Activated CD4-positive, alpha-beta T cell treated with anti-CD3 and anti-CD28 coated beads, Interleukin-2, amount 10 ng/mL, durations not matched to agents 7 days and 5 days (primary cell): ENCODE measurements at places on chromosomes 1 and 21.

GRCh38 chr1:25472471-25472870, 41.8 kb downstream of the MACO1 start:
- DNase-seq: no peak

GRCh38 chr1:21573971-21574465, 64.8 kb downstream of the ALPL start:
- DNase-seq: peak; percentile 22

GRCh38 chr1:104630567-104631149, 881.0 kb downstream of the AMY1C start:
- DNase-seq: no peak

- DNase-seq: no peak
Observed at GRCh38 chr1:34825455-34826091, 32.8 kb downstream of the GJA4 start.

- no peak for DNase-seq
Observed at GRCh38 chr1:55259911-55260609, 44.9 kb upstream of the USP24 start.

DNA sequence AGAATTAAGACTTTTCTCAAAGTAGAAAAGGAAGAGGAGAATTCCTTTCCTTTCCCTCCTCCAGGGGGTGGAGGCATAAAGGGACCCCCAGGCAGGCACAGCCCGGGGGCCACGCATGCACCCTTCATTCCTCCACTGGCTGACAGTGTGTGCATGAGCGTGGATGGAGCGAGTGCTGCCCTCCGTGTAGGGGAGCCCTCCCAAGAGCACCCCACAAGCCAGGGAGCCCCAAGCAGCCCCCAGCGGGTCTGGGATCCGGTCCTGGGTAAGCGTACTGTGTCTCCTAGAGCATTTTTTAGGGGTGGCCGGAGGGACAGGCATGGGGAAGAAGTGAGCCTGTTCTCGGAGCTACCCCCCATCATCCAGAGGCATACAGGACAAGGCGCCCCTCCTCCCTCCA, 120.5 kb downstream of the SIK1 start:
- no peak for DNase-seq

GRCh38 chr1:228276901-228277490, 69.2 kb downstream of the OBSCN start:
- DNase-seq: no peak

DNA sequence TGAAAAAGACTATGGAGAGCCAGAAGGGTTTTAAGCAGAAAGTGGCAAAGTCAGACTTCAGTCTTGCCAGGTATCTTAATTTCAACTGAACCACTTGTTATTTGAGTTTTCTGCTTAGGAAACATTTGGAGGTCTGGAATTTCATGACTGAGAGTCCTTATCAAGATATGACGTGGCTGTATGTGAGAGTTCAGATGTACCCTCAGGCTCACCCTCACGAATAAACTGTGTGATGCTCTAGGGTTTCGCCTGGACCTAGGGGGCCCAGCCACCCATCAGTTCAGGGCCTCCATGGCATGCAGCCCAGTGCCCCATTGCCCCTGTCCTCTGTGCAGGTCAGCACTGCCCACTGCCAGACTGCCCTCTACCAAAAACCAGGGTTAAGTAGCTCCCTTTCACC, 30.6 kb upstream of the TADA1 start:
- no peak for DNase-seq

DNA sequence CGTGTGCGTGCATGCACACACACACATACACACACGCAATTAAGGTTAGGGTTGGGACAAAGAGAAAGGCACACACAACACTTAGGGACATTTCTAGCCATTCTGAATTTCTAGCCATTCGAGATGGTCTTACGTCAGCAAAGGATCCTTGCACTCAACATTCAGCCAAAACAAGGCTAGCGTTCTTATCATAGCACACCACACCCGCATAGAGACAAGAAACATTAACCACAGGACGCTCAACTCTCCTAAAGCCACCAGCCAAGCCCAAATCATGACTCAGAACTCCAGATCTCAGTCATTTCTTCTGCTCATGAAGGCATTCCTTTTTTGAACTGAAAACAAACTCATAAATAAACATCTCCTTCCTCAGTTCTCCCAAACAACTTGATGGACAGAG, 106.8 kb downstream of the LMO4 start:
- DNase-seq: peak; percentile 9

DNA sequence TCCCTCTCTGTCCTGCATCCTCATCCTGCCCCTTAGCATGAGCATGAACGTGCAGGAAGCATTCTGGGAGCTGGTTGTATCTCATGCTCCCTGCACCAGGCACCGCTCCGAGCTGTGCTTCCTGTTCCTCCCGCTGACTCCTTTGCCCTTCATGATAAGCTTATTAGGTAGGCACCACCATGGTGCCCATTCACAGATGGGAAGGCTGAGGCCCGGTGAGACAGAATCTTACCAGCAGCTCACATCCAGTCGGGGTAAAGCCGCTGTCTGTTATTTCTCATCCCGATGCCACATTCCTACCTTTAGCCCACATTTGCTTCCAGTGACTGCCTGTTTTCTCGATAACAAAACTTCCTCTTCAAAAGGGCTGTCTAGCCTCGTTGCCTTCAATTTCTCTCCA, 7.3 kb downstream of the MIIP start:
- no peak for DNase-seq

DNA sequence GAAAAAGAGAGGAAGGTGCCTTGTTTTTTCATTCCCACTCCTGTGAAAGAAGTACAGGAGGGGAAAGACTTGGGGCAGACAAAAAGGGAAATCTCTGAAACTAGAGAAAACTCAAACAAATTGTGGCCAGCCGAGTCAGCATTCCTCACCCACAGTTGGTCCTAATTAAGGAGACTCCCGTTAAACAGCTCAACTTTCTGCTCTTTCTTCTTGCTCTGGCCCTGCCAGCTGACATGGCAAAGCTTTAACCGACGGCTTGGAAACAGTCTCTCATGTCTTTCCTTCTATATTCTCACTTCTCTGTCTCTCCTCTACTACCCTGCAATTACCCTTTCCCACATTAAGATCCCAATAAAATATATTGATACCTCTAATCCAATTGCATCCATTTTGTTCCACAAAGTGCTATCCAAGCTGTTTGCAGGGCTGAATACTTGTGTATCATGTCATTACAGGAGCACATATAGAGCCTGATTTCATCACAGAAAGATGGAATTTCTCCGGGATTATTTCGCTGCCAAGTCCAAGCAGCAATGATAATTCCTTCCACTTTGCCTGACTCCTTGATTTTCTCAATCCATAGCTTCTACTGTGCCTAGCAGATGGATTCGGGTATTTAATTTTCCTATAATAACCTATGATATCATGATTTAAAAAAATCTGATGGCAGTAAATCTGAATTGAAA, 65.4 kb upstream of the IPO9 start:
- DNase-seq: no peak

GRCh38 chr1:25914074-25914995, 8.1 kb upstream of the STMN1 start:
- DNase-seq: no peak

- no peak for DNase-seq
Observed at GRCh38 chr21:28928578-28929420, 63.9 kb downstream of the LTN1 start.

- DNase-seq: no peak
Observed at GRCh38 chr1:18110968-18111367, 3.4 kb downstream of the IGSF21 start.

DNA sequence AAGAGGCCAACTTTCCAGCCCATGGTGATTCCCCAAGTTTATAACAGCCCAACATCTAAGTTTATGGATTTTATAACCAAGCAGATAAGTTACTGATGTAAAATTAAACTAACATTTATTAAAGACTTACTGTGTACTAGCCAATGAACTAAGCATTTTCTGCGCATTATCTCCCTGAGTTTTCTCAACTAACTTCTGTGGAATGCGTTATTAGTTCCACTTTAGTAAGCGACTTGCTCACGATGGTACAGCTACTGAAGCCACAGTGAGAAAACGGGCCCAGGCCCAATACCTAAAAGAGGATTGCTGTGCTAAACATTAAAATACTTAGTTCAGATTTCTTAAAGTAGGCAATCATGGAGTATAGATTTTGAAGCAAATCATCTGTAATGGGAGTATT, 61.0 kb downstream of the ZBTB18 start:
- DNase-seq: no peak

GRCh38 chr1:154502744-154503115, 518 bp upstream of the SHE start:
- no peak for DNase-seq

DNA sequence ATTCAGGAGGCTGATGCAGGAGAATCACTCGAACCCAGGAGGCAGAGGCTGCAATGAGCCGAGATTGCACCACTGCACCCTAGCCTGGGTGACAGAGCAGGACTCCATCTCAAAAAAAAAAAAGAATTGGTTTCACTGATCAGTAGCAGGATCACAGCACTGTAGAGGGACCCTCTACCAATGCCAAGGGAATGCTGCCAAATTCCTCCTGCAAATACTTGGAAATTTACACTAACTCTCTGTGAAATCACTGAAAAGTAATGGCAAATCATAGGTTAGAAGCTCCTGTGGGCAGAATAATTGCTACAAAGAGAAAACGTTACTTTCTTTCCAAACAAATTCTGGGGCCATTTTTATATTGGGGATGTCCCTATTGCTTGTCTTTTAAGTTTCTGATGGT, 6.7 kb upstream of the GPR25 start:
- DNase-seq: no peak

DNA sequence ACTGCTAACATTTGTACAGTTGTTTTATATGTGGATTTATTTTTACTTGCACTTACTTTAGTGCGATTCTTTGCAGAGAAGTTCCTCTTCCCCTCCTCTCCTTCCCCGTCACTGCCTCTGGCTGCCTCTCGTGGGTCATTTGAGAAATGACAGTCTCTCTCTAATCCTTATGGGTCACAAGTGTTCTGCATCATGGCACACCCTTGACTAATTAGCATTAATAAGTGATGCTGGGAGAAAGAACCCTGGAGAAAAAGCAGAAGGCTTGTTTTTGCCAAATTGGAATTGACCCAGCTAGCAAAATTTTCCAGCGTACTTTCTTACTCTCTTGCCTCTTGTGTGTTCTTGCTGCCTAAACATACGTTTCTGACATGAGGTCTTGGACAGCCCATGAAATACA, 301.2 kb downstream of the DUSP10 start:
- DNase-seq: no peak

DNA sequence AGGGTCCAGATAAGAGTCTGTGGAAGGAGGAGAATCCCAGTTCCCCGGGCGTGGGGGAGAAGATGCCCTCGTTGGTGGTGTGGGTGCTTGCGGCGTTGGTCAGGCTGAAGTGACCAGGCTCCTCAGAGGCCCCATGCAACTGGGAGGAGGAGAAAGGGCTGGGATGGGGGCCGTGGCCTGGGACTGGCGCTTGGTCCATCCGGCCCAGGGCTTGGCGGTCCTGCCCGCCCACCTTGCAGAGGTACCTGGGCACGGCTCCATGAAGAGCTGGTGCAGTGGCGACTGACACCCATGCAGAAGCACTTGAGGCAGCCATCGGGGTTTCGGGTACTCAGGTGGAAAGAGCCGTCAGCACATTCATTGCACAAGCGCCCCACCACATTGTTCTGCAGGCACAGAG, 60.8 kb downstream of the HSPG2 start:
- DNase-seq: no peak

DNA sequence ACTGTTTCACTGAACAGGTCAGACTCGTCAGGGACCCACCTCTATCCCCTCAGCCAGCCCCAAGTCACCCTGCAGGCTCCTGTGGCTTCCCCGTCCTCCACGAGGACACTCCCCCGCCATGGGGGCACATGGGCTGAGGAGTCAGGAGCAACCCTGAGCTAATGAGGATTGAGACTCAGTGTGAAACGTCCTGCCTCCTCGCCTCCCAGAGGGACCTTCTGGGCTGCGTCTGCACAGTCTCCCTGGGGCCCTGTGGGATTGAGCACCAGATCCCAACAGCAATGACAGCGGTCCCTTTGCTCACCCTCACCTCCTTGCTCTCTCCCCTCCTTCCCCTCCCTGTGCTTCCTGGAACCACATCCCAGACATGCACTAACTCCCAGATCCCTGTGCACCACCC, 18.9 kb upstream of the SLC25A33 start:
- DNase-seq: no peak

GRCh38 chr1:32200226-32201010, at the start of gene CCDC28B:
CCDC28B (plus strand) TSS chr1:32200595; CDS start chr1:32201936, 1,341 bp downstream.
- peak; percentile 69 for DNase-seq

DNA sequence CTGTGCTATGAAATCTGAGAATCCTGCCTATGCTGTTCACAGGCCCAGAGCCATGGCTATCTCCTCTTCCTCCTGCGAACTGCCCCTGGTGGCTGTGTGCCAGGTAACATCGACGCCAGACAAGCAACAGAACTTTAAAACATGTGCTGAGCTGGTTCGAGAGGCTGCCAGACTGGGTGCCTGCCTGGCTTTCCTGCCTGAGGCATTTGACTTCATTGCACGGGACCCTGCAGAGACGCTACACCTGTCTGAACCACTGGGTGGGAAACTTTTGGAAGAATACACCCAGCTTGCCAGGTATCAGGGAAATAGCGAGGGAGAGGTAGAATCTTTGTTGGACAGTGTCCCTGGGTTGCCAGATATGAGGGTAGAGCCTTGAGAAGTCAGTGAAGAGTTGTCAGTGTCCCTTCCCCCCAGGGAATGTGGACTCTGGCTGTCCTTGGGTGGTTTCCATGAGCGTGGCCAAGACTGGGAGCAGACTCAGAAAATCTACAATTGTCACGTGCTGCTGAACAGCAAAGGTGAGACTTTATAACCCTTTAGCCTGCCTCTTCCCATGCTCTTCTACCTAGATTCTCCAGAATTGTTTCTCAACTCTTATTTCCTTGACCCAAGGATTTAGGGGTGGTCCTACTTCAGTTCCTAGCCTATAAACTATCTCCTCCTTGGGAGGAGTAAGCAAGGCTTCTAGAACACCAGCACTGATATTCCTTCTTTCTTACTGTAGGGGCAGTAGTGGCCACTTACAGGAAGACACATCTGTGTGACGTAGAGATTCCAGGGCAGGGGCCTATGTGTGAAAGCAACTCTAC, 1.4 kb downstream of the NIT1 start:
- peak; percentile 66 for DNase-seq

DNA sequence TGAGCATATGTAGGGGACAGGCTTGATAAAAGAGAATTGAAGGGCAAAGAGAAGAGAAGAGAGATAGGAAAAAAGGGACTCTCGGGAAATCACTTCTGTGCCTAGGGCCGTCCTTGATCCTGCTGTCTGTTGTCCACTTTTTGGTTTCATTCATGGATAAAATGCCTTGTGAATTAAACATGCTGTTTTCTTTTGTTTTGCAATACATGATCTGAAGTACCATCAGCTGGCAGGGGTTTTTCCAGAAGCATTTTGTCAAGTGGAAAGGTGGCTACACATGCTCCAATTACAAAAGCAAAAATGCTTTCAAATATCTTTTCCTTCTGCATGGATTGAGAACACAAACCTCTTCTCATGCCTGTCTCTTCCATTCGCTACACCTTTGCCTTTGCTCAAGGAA, 361.7 kb downstream of the PDE4B start:
- DNase-seq: no peak

DNA sequence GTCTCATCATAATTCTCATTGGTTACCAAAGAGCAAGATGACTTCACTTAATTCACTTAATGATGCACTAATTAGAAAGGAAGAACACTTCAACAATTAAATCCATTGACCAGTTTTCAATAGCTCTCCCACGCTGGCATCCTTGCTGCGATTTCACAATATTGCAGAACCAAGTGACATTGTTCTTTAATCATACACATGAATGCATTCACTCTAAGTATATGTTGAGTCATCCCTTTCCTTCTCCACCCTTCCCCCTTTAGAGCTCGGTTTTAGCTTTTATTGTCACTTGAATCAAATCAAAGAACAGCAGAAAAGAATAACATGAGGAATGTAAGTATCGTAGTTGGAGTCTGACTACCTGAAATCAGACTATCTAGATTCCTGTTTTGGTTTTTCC, 233.6 kb upstream of the FMN2 start:
- no peak for DNase-seq
